ENCODE measurements at places on chromosomes 7 and 10.

DNA sequence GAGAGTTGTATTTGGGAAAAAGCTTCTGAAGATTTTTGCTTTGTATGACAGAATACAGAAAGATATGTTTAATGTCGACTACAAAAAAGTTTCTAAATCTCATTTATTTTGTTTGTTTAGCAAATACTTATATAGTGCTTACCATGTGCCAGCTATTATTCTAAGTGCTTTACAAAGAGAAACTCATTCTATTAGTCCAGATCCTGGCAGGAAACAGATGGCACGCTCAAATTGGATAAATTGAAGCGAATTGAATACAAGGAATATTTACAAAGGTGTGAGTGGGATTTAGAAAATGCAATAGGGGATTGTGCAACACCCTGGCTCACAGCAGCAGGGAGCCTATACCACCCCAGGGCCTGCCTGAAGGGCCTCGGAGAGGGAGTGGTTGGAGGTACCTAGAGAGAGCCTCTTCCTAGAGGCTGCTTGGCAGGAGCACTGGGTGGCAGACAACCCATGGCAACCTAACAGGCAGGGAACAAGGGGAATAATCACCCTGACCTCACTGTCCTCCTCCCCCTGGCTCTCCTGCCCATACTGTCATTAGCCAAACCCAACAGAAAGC lies 27.6 kb upstream of the FAM204A start:
- DNase-seq, result no peak

DNA sequence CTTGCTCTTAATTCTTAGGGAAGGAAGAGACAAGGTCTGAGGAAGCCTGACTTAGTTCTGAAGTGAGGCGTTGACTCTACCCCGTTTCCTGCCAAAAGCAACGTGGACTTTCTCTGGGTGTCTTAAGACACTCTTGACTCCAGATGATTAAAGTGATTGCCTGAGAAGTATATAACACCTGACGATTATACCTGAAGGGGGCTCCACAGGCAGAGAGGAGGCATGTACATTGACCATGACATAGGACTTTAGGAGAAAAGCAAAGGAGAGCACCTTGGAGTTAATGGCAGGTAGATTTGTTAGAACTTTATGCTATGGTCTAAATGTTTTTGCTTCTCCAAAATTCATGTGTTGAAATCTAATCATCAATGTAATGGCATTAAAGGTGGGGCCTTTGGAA lies 15.9 kb downstream of the ITGB8 start:
- DNase-seq, result no peak

DNA sequence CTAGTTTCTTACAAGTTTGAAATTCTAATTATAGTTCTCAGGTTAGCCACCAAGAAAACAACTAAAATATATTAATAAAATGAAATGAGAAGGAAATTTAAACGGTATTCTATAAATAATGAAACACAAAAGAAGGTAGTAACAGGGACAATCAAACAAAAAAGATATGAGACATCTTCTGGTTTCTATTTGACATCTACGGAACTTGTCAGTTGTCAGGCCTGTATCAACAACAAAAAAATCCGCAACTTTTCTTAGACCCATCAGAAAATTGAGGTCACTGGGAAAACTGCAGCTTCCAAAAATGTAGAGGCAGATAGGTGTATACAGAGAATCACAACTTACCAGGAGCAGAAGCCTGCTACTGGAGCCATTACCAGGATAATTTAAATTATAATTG lies 70.6 kb downstream of the ZPBP start:
- no peak for DNase-seq

- DNase-seq, result no peak
Measured at GRCh38 chr7:108503112-108504026, 22.6 kb downstream of the PNPLA8 start.

- DNase-seq, result no peak
Measured at GRCh38 chr10:67262675-67263074, 336.8 kb downstream of the LRRTM3 start.

- no peak for DNase-seq
Measured at GRCh38 chr7:95435422-95435780, 573 bp upstream of the PON2 start.

DNA sequence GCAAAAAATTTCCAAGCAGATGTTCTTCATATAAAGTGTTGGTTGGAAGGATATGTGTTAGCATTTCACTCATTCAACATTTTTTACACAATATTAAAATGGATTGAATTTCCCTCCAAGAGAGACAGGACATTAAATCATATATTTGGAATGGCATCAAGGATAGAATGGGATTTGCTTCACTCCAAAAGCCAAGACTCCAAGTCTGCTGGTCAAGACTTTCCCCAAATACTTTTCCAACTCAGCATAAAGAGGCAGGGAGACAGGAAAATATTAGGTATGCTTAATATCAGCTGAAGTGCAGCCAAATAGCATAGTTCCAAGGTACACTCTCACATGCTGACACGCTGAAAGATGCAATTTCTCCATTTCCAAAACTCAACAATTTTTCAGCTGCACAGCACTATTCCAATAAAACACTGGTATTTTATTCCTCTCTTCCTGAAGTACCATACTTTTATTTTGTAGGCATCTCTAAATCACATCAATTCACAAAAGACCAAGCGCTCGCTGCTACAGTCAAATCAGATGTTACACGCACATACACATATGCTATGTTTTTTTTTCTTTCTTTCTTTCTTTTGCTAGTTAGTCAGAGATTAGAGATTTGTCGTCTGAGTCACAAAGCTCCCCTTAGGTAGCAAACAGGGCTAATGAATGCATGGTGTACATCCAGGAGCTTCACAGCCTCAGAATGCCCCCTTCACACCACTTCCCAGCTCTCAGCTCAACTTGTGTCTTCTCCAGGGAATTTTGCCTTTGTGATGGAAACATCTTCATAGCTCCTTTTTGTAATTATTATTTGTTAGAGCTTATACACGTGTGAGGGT lies 1033.8 kb upstream of the AUTS2 start:
- DNase-seq, result no peak

- no peak for DNase-seq
Measured at GRCh38 chr7:2999078-2999500, 44.6 kb downstream of the CARD11 start.

DNA sequence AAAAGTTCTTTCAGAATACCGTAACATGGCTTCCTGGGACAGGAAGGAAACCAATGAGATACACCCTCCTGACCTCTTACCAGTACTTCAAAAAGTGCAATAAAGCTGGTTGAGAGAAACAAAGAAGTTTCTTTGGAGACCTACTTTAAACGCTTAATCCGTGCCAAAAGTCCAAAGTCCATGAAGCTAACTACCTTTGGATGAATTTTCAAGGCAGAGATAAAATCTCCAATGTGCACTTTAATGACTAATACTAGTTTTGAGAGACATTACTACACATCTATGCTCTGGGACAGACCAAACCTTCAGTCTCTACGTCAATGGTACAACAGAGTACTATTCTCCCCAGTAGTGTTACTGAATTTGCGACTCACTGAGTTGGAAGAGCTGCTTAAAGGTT lies 46.1 kb downstream of the UBE2H start:
- no peak for DNase-seq

DNA sequence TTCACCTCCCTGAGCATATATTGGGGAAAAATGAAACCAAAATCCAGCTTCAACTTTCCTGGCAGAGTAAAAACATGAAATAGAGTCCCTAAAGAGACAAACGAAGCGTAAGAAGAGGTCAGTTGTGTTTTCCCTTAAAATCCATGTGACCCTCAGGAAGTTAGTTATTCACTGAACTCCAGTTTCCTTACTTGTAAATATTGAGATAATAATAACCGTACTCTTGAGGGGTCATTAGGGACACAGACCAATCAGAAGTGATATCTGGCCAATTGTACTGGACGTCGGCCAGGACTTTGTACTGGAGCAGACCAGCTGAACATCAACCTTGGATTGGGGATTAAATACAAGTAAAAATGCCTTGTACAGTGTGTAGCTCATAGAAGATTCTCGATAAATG lies 167.0 kb downstream of the GATA3 start:
- no peak for DNase-seq

GRCh38 chr10:95635319-95635733 lies 21.2 kb downstream of the ALDH18A1 start:
- no peak for DNase-seq
